ENCODE measurements at places on chromosomes 2 and 18. TPM values are rescaled to one million over a fixed set of nuclear protein-coding genes. Genes with fewer than 3 reads are reported as not detected.

The CCL20 gene
- 2.0 TPM for total RNA-seq

The SLC30A3 gene
- total RNA-seq, result 1.7 TPM

GRCh38 chr18:42087235-42087634, 132.2 kb downstream of the PIK3C3 start:
- H3K27me3 ChIP-seq, result no peaks in the 10 kb centered on the region
- peaks cover 17% of the 10 kb centered on the region for H3K36me3 ChIP-seq
- peaks cover 15% of the 10 kb centered on the region for H3K4me1 ChIP-seq
- no peak overlapping the region for H3K4me3 ChIP-seq
- no peak for DNase-seq
- no peak overlapping the region for H3K27ac ChIP-seq

DNA sequence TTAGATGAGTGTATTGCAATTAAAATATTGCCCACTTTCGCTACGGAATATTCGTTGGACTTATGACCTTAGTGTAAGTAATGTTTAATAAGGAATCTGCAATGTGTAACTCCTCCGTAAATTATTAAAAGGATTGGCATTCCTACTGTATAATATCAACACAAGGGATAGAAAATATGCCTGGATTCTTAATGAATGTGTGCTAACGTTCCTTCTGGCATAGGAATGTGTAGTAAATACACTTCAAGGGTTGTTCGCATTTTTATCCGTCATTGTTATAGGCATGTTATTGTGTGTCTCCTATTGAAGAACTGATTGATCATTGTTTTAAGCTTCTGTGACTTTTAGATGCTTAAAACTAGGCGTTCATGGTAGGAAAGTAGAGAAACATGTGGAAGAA, 134.5 kb downstream of the NEDD4L start:
- no peak overlapping the region for H3K27ac ChIP-seq
- no peaks in the 10 kb centered on the region for H3K4me1 ChIP-seq
- H3K4me3 ChIP-seq, result no peak overlapping the region
- no peaks in the 10 kb centered on the region for H3K36me3 ChIP-seq
- H3K27me3 ChIP-seq, result peaks cover 2% of the 10 kb centered on the region
- no peak for DNase-seq

The SERPINB13 gene
- not detected for total RNA-seq

DNA sequence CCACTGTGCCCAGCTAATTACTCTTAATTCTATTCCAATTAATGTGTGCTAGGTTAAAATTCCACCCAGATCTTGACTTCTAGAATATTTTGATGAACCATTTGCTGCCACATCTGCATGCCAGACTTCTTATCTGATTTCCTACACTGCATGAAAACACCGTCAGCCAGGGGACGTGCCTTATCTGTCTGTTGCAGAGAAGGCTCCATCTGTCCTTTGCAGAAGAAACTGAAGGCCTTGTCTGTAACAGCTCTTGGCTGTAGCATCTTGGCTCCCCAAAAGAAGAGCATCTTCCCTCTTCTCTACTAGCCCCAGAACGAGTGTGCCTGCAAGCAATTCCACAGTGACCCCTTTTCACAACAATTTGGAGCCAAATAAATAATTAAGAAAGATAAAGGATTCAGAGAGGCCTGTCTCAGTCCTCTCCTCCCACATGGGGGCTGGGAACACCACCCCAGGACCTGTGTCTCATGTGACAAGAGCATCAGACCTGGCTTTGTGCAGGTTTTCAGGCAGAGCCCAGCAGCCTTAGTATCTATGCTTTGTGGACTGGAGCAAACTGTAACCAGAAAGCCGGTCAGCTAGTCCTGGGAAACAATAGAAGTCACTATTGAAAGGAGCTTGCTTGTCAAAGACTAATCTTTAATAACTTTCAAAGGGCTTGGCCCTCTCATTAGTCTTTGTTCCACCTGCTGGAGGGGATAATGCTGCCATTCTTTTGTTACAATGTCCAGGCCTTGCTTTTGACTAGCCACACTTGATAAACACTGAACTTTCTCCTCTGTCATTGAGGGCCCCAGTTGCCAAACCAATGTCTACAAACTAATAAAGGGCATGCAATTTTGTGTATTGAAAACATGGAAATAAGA, 84.0 kb upstream of the NEUROD1 start:
- no peak overlapping the region for H3K4me3 ChIP-seq
- no peak for DNase-seq
- H3K36me3 ChIP-seq, result no peaks in the 10 kb centered on the region
- H3K27me3 ChIP-seq, result peaks cover 6% of the 10 kb centered on the region
- H3K4me1 ChIP-seq, result no peaks in the 10 kb centered on the region

GRCh38 chr2:180829261-180829660, 151.1 kb upstream of the UBE2E3 start:
- H3K36me3 ChIP-seq, result no peaks in the 10 kb centered on the region

DNA sequence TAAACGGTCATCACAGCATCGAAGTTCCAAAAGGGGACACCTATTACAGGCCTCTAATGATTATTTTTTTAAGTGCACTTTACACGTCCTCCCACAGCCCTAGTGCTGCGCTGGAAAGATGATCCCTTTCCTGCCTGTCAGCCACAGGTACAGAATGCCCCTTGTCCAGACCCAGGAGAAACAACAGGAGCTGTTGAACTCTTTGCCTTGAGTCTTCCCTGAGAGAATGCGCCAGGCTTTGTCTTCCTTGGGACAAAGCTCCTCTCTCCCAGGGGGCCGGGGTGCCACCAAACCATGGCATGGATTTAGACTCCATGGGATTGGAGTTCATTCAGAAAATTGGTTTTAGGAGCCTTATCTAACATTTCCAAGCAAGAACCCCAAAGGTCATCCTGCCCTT, 319.0 kb upstream of the SOX11 start:
- H3K27ac ChIP-seq, result no peak overlapping the region
- H3K27me3 ChIP-seq, result no peaks in the 10 kb centered on the region
- H3K4me3 ChIP-seq, result no peak overlapping the region
- no peaks in the 10 kb centered on the region for H3K4me1 ChIP-seq
- DNase-seq, result no peak

GRCh38 chr2:37683921-37684780, 12.7 kb upstream of the CDC42EP3 start:
- H3K4me1 ChIP-seq, result peaks cover 28% of the 10 kb centered on the region
- no peak for DNase-seq
- peaks cover 14% of the 10 kb centered on the region for H3K36me3 ChIP-seq

The RESP18 gene
- not detected for total RNA-seq

DNA sequence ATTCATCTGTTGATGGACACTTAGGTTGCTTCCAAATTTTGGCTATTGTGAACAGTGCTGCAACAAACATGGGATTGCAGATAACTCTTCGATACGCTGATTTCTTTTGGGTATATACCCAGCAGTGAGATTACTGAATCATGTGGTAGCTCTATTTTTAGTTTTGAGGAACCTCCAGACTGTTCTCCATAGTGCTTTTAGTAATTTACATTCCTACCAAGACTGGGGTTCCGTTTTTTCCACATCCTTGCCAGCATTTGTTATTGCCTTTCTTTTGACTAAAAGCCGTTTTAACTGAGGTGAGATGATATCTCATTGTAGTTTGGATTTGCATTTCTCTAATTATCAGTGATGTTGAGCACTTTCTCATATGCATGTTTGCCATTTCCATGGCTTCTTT, 200.3 kb downstream of the MBD5 start:
- no peak overlapping the region for H3K4me3 ChIP-seq
- H3K27me3 ChIP-seq, result no peaks in the 10 kb centered on the region
- peaks cover 7% of the 10 kb centered on the region for H3K4me1 ChIP-seq

GRCh38 chr2:71422786-71423185, 30.6 kb upstream of the DYSF start:
- H3K27me3 ChIP-seq, result no peaks in the 10 kb centered on the region
- H3K4me1 ChIP-seq, result no peaks in the 10 kb centered on the region
- no peak overlapping the region for H3K27ac ChIP-seq
- peaks cover 54% of the 10 kb centered on the region for H3K36me3 ChIP-seq
- no peak for DNase-seq

The SLC5A7 gene
- total RNA-seq, result not detected

DNA sequence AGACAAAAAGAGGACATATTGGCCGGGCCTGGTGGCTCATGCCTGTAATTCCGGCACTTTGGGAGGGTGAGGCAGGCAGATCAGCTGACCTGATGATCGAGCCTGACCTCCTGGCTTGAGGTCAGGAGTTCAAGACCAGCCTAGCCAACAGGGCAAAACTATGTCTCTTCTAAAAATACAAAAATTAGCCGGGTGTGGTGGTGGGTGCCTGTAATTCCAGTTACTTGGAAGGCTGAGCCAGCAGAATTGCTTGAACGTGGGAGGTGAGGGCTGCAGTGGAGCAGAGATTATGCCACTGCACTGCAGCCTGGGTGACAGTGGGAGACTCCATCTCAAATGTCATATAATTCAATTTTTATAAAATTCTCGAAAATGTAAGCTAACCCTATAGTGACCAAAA, 84.5 kb downstream of the SEMA4F start:
- H3K27me3 ChIP-seq, result peaks cover 6% of the 10 kb centered on the region
- DNase-seq, result no peak
- H3K4me3 ChIP-seq, result no peak overlapping the region
- H3K27ac ChIP-seq, result no peak overlapping the region
- H3K36me3 ChIP-seq, result peaks cover 3% of the 10 kb centered on the region

The PLEK gene
- total RNA-seq, result 0.48 TPM

The FAM228A gene
- not detected for total RNA-seq

GRCh38 chr2:134287323-134287722, 33.5 kb downstream of the MGAT5 start:
- no peak overlapping the region for H3K4me3 ChIP-seq
- DNase-seq, result no peak
- H3K36me3 ChIP-seq, result no peaks in the 10 kb centered on the region
- no peak overlapping the region for H3K27ac ChIP-seq
- H3K4me1 ChIP-seq, result peaks cover 17% of the 10 kb centered on the region

GRCh38 chr18:68397241-68398035, 317.5 kb downstream of the TMX3 start:
- H3K27ac ChIP-seq, result no peak overlapping the region
- H3K36me3 ChIP-seq, result no peaks in the 10 kb centered on the region
- no peak for DNase-seq

DNA sequence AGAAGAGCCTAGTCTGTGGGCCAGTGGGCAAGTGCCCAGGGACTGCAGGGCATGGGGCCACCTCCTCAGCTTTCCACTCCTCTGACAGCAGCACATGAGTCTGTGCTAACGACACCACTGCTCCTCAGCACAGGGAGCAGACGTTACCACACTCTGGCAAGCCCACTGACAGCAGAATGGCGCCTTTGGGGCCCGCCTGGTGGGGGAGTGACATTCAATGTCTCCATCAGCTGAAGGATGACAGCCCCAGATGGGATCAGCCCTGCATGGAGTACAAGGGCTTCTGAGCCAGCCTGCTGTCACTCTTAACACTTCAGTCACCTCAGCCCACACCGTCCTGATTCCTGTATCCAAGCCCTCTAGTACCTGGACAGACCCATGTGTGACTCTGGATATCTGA, 149.4 kb upstream of the SMAD2 start:
- H3K4me1 ChIP-seq, result no peaks in the 10 kb centered on the region
- H3K36me3 ChIP-seq, result no peaks in the 10 kb centered on the region
- H3K27ac ChIP-seq, result no peak overlapping the region
- no peak for DNase-seq
- H3K27me3 ChIP-seq, result peaks cover 4% of the 10 kb centered on the region

DNA sequence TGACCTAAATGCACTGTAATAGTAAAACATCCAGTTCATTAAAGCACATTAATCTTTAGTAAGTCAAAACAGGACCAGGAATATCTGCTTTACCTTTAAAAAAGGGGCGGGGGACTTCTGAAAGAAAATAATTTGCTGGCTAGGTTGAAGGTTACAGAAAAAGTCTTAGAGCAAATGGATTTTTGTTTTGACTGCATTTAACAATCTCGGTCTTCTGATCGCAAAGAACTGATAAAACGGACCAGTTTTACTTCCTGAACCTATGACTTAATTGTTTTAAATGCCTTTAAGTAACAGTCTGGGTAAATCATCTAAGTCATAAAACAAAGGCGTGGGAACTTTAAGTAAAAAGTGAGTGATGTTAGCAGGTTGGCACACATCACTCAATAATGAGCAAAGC, 783 bp downstream of the BUB1 start:
- peaks cover 37% of the 10 kb centered on the region for H3K36me3 ChIP-seq
- H3K4me3 ChIP-seq, result peak overlapping the region; percentile 86
- peaks cover 35% of the 10 kb centered on the region for H3K4me1 ChIP-seq
- H3K27ac ChIP-seq, result peak overlapping the region; percentile 90

DNA sequence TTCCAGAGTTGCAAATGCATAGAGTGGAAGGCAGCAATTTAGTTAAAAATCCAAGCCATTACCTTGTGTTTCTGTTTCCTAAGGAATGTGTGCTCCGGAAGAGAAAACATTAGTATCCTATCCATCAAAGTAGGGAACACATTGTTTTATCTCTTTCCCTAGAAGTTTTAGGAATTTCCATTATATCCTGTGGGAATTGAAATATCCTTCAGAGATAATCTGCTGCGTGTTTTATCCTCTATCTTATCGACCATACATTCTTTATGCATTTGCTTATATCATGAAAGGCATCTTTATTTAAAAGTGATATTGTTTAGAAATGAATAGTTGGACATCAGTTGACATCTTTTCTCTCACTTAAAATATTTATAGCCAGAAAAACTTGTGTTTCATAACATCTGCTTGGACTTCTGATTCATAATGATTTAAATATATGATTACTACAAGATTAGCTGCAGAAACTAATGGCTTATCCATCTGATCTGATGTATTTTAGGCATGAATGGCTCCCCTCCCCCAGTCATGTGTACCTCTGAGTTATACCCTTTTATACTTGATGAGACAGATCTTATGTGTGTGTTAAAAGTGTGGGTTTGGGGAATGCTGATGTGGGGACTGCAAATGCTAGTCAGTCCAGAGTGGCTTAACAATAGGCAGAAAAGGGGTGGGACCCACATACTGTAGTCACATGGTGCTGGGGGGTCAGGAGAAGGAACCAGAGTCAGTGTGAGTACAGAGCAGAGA, 136.2 kb upstream of the ARHGAP28 start:
- no peak overlapping the region for H3K4me3 ChIP-seq
- no peak for DNase-seq
- no peaks in the 10 kb centered on the region for H3K36me3 ChIP-seq
- no peaks in the 10 kb centered on the region for H3K4me1 ChIP-seq

The GEN1 gene
- total RNA-seq, result 29.2 TPM

The GPR39 gene
- total RNA-seq, result not detected

DNA sequence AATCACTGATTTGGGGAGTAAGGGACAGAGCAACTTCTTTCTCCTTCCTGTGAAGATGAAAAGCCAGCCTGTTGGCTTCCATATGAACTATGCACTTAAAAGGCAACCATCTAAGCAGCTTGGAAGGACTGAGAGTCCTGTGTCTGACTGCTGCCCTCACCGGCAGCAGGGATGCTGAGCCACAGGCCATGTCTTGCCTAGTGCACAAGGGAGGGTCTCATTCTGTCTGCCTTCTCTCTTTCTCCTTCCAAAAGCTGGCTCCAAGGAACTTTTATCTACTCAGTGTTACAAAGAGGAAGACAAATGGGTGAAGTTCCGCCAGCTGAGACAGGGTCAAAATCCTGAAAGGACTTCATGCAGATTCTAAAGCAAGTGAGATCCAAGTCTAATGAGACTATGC, 146.3 kb downstream of the MTCL1 start:
- H3K4me1 ChIP-seq, result no peaks in the 10 kb centered on the region
- H3K4me3 ChIP-seq, result no peak overlapping the region
- no peak overlapping the region for H3K27ac ChIP-seq
- H3K27me3 ChIP-seq, result peaks cover 6% of the 10 kb centered on the region
- no peaks in the 10 kb centered on the region for H3K36me3 ChIP-seq

The AMER3 gene
- total RNA-seq, result not detected

The KIAA2012 gene
- total RNA-seq, result not detected

GRCh38 chr2:127027715-127028114, 79.2 kb downstream of the BIN1 start:
- peaks cover 15% of the 10 kb centered on the region for H3K4me1 ChIP-seq
- H3K4me3 ChIP-seq, result no peak overlapping the region
- no peak for DNase-seq
- peaks cover 53% of the 10 kb centered on the region for H3K27me3 ChIP-seq
- H3K36me3 ChIP-seq, result no peaks in the 10 kb centered on the region

The EMILIN1 gene
- total RNA-seq, result 0.94 TPM
